Activated CD4-positive, alpha-beta T cell treated with anti-CD3 and anti-CD28 coated beads, Interleukin-2, amount 10 ng/mL, durations not matched to agents 7 days and 5 days (primary cell): ENCODE measurements at places on chromosomes 4 and X. TPM values are rescaled to one million over a fixed set of nuclear protein-coding genes. Genes with fewer than 3 reads are reported as not detected.
A peak's percentile ranks its signal among the peaks of the same experiment; 100 is the strongest.

DNA sequence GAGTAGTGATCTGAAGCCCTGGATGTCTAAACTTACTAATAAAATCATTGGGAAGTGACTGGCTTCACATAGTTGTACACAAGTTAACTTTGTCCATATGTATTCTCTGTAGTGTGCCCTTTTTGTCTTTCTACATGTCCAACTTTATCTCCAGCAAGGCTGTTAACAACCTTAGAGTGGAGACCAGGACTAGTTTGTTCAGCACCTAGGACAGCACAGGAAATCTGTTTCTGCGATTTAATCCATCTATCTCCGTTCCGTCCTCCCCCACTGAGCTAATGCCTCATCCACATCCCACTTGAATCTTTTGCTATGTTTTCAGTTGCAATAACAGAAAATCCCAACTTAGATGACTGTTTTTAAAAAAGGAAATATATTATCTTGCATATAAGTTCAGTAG, 3.4 kb upstream of the ARR3 start:
- DNase-seq: no peak

DNA sequence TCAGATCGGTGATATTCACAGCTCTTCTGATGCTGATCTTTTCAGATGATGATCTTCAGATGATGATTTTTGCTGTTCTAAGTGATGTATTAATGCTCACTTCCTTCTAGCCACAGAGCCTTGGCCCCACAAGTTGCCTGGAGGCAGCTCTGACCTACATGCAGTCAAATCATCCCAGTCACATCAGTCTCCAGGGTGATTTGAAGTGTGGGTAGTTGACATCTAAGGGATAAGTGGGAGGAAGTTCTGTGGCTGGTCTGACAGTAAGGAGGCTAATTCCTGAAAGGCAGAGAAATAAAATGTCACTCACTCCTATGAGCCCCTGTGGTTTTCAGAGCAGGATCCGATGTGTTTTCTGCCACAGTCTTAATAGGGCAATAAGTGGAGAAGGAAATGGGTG, 79.8 kb upstream of the RPL34 start:
- DNase-seq: no peak

DNA sequence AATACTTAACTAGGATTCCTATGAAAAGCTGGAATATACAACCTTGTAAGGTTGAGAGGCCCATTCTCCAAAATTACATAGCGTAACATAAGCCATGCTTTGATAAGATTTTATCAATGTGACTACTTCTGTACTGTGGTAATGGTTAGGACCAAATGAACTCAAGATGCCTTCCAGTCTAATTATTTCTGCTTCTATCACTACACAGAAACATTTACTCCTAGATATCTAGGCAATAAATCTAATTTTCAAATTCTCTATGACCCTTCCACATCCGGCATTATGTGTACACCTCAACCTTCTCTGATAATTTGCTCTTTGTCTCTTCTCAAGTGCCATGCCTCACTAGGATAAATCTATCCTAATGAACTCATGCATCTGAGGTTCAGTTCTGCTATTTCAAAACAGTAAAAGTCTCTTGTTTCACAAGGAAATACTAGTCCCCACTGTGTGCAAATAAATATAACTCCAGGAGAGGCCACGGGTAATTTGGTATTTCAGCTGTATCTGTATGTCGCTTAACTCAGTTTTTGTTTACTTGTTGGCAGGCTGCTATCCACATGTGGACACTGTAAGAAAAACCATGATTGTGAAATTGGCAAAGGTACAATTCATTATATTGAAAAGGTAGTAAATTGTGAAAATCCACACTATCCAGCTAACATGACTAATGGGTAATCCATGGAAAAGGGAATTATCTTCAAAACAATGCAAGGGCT, 93.3 kb downstream of the PRDM5 start:
- no peak for DNase-seq

- no peak for DNase-seq
Measured at GRCh38 chr4:7419961-7420660, 14.6 kb downstream of the PSAPL1 start.

- DNase-seq: no peak
Measured at GRCh38 chr4:5796976-5797375, 86.0 kb downstream of the EVC start.

- no peak for DNase-seq
Measured at GRCh38 chr4:184500748-184501589, 26.6 kb upstream of the IRF2 start.

DNA sequence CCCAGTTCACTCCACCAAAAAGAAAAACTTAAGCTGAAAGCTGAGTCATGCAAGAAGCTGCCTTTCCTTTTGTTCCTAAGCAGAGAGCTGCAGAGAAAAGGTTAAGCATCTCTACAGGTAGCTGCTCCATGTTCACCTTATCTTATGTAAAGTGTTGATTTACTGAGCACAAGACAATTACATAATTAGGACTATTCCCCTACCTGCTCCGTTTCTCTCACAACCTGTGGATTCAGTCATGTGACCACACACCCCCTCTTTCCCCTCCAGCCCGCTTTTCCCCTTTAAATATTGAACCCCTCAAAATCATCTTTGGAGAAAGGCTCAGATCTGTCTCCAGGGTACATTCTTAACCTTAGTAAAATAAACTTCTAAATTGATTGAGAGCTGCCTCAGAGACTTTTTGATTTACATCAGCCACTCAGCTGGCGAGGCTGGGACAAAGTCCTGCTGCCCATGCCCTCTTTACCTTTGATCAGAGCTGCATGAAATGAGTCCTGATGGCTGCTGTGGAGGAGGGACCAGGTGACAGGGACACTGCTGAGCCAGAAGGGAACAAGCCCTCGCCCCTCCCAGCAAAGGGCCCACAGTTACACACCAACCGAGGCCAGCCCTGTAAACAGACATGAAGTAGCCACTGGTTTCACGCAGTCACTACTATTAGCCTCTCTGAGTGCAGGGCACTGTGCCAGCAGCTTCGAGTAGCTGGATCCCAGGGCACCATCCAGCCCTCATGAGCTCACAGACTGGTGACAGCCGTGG, 53.9 kb upstream of the C4orf50 start:
- no peak for DNase-seq

DNA sequence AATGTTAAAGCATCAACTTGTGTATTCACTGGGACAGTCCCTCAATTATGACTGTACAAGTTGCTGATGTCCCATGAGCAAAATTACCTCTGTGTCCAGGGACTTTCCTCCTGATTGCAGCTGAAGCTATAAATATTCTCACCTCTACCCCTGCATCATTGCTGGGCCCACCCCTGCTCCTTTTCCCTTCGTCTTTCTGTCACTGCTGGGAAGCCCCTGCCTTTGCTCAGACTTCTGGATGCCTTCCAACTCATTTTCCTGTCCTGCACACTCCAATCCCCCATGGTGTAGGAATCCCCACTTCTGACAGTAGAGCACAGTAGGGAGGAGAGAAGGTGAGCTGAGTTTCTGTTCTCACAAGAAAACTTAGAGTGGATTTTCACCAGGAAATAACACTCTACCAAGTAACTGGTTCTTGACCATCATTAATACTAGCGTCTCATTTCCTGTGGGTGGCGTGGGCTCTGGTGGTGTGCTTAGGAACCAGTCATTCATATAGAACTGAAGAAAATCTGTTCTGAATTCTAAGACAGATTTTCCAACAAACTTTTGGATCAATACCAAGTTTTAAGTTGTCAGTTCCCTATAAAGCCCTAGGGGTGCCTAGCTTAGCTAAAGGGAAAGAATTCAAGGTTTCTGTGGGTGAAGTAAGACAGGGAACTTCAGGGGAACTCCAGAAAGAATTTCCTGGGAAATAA, 136.2 kb upstream of the MED14 start:
- no peak for DNase-seq

- no peak for DNase-seq
Measured at GRCh38 chr4:84821064-84821463, 145.4 kb downstream of the WDFY3 start.

DNA sequence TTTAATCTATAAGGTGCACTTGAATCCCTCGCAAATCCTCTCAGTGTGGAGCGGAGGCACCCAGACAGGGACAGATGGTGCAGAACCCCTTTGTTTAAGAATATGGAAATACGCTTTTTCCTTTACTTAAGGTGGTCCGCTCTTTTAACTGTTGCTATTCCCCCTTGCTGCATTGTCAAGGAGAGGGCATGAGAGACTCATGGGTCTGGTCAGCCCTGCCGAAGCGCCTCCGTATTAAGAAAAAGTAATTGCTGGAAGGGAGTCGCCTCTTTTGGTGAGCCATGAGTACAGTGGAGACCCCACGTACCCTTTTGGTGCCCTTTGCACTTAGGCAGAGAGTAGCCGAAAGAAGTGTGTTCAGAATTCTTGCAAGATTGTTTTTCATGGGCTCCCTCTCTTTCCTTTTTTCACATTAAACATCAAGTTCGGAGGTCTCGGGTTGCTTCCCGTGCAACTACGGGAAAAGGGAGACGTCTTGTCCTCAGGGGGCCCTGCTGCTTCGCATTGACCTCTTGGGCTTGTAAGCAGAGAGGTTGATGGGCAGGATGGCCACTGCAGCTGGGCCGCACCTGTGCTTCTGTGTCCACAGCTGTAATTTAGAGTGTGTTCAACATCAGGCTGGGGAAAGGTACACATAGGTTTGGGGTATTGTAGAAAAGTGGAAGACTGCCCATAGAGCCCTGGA, 109.6 kb downstream of the SPRY1 start:
- no peak for DNase-seq

- no peak for DNase-seq
Measured at GRCh38 chr4:43560047-43560446, 667.5 kb downstream of the GRXCR1 start.

GRCh38 chr4:107548211-107548905, 171.7 kb downstream of the PAPSS1 start:
- no peak for DNase-seq

- DNase-seq: no peak
Measured at GRCh38 chrX:118862091-118862490, 38.5 kb downstream of the ZCCHC12 start.

DNA sequence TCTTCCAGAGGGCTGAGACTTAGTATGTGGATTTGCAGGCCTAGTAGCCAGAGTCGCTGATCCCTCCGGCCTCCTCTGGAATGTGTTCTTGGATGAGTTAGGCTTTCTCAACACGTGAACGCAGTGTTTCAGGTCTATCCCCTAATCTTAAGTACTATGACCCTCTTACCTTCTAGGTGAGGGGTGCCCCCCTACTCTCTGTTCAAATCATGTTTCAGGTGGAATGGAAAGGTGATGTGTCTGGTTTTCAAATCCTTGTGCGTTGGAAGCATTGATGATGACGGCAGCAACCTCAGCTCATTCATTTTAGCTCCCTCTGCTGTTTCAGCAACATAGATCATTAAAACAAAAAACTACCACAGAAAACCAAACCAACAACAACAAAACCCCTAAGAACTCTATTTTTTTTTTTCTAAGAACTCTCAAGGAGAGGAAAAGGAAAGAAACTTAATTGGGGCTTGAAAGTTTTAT, 56.4 kb downstream of the RWDD4 start:
- no peak for DNase-seq

- DNase-seq: no peak
Measured at GRCh38 chr4:177313263-177313662, 3.6 kb downstream of the NEIL3 start.

GRCh38 chr4:1209821-1210220, 37.4 kb upstream of the SPON2 start:
- no peak for DNase-seq

DNA sequence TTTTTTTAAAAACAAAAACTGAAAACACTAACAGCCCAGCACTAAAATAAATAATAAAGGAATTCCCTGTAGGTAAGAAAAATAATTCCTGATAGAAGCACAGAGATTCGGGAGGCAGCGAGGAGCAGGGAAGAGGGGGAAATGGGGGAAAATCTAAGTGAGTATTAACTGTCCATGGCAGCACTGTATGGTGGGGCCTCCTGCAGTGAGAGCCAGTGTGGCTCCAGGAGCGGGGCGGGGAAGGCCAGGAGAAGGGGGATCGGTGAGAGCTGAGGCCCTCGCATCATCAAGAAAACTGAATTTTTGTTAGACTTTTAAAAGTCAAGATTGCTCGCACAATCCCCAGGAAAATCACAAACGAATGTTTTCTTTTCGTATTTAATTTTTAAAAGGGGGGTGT, 14.1 kb downstream of the RNF212 start:
- DNase-seq: no peak

GRCh38 chrX:50643525-50644137, 170.4 kb downstream of the SHROOM4 start:
- no peak for DNase-seq

DNA sequence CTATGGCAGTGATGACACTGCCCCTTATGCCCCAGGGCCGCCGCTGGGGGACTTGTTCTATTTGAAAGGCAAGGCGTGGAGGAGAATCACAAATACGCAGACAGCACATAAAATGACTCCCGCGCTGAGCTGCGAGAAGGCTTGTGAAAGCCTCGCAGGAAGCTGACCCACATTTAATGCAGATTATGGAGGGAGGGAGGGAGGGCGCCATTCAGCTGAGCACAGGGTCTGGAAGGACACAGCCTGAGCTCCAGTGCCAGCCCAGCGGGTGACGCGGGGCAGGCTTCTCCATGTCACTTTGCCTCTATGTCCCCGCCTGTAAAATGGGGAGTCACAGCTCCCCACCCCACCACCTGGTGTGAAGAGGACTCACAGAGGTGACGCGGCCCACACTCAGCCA, 14.3 kb downstream of the ABLIM2 start:
- DNase-seq: no peak

- peak; percentile 80 for DNase-seq
Measured at GRCh38 chr4:6674500-6675149, 19.1 kb upstream of the S100P start.

- DNase-seq: no peak
Measured at GRCh38 chrX:44483965-44484606, 58.6 kb downstream of the FUNDC1 start.

DNA sequence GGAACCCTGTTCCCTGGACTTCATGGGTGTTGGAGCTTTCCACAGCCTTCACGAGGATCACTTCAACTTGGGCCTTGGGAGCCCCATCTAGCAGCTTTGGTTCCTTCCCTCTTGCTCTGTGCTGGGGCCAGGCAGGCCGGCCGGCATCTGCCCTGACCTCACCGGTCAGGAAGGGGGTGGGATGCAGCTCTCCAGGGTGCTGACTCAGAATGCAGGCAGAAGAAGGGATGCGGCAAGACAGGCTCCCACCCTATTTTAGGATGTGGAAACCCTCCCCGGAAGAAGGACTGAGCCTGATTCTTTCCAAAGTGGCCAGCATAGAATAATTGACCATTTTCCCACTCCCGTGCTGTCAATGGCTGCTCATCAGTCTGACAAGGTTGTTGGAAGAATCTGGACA, 47.1 kb downstream of the FHDC1 start:
- no peak for DNase-seq

Gene P2RY8
- total RNA-seq: 99.1 TPM

Gene SHROOM4
- total RNA-seq: not detected

Gene ZMAT1
- 6.5 TPM for total RNA-seq

Gene GIMD1
- not detected for total RNA-seq

Gene ASMT
- not detected for total RNA-seq

Gene FRMPD4
- total RNA-seq: not detected

Gene DKK2
- total RNA-seq: not detected

Gene FSTL5
- not detected for total RNA-seq

Gene CLDN34
- not detected for total RNA-seq

Gene SPP1
- total RNA-seq: 0.79 TPM

Gene ADAM29
- not detected for total RNA-seq

Gene EXOSC9
- 58.1 TPM for total RNA-seq
